ENCODE measurements at places on chromosomes 3 and 15. TPM values are rescaled to one million over a fixed set of nuclear protein-coding genes. Genes with fewer than 3 reads are reported as not detected.

DNA sequence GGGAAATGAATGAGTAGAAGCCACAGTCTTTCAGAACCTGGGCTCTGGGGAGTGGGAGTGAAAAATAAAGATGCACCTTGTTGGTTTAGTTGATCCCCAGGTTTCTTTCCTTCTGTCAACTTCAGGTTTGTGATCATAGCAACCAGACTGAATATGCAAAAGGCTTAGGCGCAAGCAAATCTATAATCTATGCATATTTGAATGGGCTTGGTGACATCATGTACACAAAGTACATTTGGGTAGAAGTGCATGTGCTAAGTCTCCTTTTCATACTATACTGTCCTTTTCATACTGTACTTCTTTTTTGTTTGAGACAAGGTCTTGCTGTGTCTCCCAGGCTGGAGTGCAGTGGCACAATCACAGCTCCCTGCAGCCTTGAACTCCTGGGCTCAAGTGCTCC lies 132.4 kb upstream of the C2CD4B start:
- no peaks in the 10 kb centered on the region for H3K4me1 ChIP-seq
- DNase-seq, result no peak
- H3K4me3 ChIP-seq, result no peak overlapping the region
- no peak overlapping the region for H3K27ac ChIP-seq
- H3K27me3 ChIP-seq, result peaks cover 11% of the 10 kb centered on the region

The PARL gene
- total RNA-seq, result 40.2 TPM

The THAP10 gene
- total RNA-seq, result 2.1 TPM

- H3K36me3 ChIP-seq, result no peaks in the 10 kb centered on the region
- DNase-seq, result no peak
- H3K4me3 ChIP-seq, result no peak overlapping the region
- H3K27me3 ChIP-seq, result no peaks in the 10 kb centered on the region
These were observed 33.0 kb downstream of the PHLDB2 start for GRCh38 chr3:111892070-111892469.

The FEZF2 gene
- not detected for total RNA-seq

The ATP10A gene
- 25.7 TPM for total RNA-seq

DNA sequence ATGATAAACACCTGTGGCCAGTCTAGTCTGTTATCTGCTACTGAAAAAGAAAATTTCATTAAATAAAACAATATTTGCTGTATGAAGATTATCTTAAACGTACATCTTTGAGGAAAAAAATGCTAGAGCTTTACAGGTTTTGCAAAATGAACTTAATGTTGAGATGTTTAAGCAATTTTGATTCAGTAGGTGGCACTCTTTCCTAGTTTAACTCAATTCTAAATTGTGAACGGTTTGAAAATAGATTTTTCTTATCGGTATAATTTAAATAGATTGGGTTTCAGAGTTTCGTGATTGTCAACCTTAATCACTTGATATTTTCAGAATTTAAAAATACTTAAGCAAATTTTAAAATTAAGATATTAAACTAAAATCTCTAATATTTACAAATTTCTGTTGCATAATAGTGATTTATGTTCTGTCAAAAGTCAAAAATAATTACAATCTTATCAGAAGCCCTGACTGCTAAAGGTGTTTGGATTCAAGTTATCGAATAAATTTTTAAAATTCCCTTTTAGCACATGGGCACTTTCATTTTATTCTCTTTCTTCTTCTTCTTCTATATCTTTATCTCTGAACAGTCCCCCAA lies 7.0 kb upstream of the RNF111 start:
- DNase-seq, result no peak
- no peak overlapping the region for H3K4me3 ChIP-seq

DNA sequence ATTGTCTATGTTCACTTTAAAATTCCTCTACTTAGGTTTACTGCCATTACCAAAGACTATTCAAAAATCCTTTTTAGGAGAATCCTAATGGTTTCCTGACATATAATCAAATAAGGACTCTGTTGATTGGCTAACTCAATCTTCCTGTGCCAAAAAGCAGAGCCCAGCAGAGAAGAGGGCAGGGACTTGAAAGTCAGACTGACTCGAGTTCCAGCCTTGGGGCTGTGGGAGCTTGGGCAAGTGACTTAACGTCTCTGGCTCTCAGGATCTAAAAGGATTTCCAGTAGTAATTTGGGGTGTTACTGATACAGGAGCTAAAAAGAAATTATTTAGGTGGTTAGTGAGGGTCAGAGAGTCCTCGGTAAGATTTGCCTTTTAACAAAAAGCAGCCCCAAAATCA lies 10.9 kb downstream of the CCR5 start:
- peaks cover 9% of the 10 kb centered on the region for H3K4me1 ChIP-seq
- no peaks in the 10 kb centered on the region for H3K27me3 ChIP-seq
- no peak overlapping the region for H3K4me3 ChIP-seq
- H3K36me3 ChIP-seq, result no peaks in the 10 kb centered on the region
- no peak overlapping the region for H3K27ac ChIP-seq
- DNase-seq, result no peak

The ITGB5 gene
- 114 TPM for total RNA-seq
